ENCODE measurements at places on chromosomes 3 and 15. TPM values are rescaled to one million over a fixed set of nuclear protein-coding genes. Genes with fewer than 3 reads are reported as not detected.

MCTP2 gene
- total RNA-seq = 25.9 TPM

- DNase-seq = no peak
Measured at GRCh38 chr3:167030082-167030725, 349.9 kb downstream of the ZBBX start.

RGMA gene
- 9.7 TPM for total RNA-seq

DNA sequence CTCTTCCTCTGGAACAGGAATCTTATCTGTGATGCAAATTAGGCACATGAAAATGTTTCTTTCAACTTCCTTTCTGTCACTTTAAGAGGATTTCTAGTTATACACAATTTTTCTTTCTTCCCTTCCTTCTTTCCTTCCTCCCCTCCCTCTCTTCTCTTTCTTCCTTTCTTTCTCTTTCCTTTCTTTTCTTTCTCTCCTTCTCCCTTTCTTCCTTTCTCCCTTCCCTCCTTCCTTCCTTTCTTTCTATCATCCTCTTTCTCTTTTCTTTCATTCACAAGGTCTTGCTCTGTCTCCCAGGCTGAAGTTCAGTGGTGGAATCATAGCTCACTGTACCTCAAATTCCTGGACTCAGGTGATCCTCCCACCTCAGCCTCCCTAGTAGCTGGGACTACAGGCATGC is 18.0 kb upstream of the C2CD4B start:
- no peak for DNase-seq

DNA sequence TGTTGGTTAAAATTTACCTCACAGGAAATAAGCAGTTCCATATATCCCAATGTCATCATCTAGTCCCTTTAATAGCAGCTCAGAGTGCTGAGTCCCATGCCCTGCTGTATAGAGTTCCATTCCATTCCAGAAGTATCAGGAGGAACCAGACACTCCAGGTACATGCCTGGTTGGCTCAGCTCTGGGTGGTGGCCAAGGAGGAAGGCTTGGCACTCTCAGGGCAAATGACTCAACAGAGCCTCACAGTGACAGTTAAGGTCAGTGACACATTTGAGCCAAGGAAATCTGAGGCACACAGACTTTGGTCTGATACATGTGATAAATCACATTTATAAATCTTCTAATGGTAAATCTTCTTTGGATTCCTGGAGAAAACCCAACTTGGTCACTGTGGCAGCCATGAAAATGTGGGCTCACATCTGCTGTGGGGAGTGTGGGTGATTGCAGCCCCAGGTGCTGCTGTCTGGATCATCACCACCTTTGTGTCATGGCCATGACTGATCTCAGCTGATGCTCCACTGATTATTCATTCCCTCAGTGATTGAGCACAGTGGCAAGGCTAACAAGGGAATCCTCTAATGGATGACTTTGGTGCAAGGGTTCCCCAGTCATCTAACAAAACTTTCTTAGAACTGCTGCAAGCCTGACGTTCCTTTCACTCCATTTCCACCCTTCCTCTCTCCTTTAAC is 9.3 kb downstream of the HHLA2 start:
- peak; percentile 44 for DNase-seq

DNA sequence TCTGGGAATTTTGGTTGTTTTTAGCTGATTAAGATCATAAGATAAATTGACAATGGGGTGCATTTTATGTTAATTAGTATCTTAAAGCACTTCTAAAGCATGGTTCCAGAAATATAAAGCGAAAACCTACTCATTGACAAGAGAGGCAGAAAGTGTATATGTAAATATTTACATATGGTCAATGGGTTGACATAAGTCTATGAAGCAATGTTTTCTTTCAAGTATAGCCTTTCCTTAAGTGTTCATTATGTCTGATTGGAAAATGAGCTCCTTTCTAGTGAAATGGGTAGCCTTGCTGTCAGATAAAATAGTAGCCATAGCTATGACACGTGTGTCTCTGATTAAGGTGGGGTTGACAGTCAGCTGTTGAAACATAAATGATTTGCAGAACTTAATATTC is 365.2 kb upstream of the AGTR1 start:
- no peak for DNase-seq

DNA sequence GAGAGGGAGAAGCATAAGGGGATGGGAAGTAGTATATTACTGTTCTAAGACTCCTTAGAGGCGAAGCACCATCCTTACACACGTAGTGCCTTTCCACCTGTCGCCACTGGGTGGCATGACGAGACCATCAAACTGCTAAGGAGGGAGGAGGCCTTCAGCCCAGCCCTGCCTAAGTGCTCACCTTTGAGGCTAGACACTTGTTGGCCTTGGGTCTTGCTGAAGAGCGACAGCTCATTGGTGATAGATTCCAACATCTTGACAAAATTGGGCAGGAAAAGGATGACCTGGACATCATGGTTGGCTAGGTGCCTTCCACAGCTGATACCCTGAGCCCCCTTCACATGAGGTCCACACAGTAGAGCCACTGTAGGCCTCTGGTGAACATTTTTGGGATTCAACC is 19.6 kb downstream of the CLK3 start:
- DNase-seq = no peak

DNA sequence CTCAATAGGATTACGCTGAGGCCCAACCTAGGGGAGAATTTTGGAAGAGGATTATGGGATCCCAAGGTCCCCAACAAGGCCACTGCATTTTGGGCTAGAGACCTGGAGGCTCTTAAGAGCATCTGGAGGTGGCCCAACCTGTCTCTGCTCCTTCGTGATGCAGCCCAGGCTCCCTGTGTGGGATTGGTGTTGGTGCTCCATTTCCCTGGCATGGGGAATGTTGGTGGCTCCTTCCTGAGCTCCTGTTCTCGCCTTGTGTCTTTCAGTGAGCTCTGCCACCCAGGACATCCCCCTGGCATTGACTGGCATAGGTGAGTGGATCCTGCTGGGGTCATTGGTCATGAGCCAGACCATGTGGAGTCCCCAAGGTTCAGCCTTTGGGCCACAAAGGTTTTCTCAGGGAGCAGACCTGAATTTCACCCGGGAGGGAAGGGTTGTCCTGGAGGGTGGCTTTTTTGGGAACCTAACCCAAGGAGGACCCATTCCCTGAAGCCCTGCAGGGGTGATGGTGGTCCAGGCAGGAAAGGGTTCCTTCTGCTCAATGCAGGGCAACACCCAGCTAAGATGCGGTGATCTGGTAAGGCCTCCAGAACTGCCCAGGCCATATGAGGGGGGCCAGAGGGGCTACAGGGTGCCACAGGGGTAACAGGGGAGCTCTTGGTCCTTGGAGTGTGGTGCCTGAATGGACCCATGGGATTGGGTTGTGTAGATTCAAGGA is 202.5 kb downstream of the UBE3A start:
- no peak for DNase-seq

GRCh38 chr3:35772381-35773015 is 133.2 kb downstream of the ARPP21 start:
- no peak for DNase-seq

DNA sequence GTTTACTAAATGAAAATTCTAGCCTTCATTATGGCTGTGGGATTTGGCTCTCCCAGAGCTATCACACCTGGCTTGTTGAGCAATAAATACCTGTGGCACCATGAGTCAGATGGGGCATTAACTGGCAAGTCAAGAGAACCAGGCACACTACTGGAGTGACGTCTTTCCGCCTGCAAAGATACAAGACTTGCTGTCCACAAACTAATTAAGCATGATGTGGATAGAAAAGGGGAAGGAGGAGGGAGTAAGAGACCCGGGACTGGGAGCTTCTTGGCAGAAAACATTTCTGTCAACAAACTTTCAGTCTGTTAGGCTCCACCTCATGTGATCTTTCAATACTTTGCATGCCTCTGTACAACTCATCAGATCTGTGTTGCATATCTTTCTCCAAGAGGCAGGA is 56.5 kb downstream of the CLDN1 start:
- no peak for DNase-seq

GRCh38 chr3:22496641-22497040 is 706.5 kb upstream of the UBE2E2 start:
- no peak for DNase-seq

DNA sequence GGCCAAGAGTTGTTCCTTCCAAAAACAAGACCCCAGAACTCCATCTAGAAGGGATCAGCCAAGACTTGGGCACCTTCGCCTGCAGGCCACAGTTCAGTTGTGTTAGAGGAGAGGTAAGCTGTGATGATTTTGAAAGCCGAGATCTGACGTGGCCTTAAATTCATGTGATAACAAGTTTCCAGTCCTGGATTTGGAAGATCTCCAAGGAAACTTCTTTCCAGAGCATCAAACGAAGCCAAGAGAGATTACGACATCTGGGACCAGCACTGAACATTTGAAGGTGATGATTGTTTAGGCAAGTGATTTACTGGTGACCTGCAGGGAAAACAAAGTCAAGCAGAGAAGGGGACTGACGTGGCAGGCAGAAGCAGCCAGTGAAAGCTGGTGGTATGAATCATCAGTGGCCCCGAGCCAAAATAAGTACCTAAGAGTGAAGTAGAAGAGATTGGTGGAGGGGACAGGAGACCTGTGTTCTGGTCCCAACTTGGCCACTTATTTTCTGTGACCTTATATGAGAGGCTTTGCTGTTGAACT is 339.0 kb upstream of the PROK2 start:
- DNase-seq = peak; percentile 63

- no peak for DNase-seq
Measured at GRCh38 chr15:97470417-97470816, 490.1 kb upstream of the ARRDC4 start.

GRCh38 chr15:63086947-63087346 is 34.7 kb upstream of the LACTB start:
- DNase-seq = no peak

DNA sequence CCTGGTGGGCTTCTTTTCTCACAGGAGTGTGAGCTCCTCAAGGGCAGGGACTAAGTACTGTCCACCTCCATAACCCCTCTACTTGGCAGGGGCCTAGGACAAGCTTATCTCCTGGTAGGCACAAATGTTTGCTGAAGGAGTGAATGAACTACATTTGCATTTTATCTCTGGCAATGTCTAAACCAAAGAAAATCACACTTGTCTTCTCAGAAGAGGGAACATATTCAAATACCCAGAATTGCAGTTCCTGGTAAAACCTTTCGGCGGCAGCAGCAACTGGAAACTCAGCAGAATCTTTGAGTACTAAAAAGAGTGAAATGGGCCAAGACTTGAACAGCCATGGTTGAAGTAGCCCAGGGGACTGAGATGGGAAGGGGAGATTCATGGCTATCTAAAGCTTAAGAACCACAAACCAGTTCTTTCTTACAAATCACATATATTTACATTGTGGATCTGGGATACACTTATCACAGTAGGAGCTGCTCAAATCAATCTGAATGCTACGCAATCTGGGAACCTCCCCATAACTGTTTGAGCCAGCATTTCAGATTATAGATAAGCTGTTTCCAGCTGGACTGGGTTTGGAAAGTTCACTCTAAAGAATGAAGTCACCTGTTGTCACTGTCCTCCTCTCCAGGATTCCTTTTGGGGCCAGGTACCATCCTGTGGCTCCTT is 18.7 kb upstream of the PTPN9 start:
- DNase-seq = no peak

GRCh38 chr3:141093397-141093796 is 42.2 kb downstream of the SPSB4 start:
- DNase-seq = no peak

GRCh38 chr15:64772488-64772887 is 2.9 kb downstream of the RBPMS2 start:
- no peak for DNase-seq

DNA sequence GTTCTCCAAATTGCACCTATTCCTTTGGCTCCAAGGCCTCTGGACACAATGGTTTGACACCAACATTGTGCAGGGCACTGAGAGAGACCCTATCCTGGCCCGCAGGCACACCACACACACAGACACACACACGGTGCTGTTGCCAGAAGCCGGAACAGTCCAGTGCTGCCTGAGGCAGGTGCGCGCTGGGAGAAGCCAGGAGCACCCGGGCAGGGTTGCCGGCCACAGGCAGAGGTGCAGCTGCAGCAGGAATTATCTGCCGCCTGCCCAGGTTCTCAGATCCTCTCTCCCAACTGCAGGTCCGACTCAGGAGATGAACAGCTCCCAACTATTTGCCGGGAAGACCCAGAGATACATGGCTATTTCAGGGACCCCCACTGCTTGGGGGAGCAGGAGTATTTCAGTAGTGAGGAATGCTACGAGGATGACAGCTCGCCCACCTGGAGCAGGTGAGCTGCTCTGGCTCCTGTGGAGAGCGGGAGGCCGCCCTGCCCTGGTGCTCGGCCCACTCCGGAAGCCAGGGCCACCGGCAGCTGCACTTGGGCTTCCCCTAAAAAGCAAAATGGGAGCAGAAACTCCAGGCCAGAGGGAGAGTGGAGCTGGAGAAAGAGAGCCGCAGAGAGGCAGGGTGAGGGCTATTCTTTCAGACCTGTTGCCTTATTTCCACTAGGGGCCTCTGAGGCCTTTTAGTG is 42.9 kb downstream of the CHDH start:
- peak; percentile 61 for DNase-seq

DNA sequence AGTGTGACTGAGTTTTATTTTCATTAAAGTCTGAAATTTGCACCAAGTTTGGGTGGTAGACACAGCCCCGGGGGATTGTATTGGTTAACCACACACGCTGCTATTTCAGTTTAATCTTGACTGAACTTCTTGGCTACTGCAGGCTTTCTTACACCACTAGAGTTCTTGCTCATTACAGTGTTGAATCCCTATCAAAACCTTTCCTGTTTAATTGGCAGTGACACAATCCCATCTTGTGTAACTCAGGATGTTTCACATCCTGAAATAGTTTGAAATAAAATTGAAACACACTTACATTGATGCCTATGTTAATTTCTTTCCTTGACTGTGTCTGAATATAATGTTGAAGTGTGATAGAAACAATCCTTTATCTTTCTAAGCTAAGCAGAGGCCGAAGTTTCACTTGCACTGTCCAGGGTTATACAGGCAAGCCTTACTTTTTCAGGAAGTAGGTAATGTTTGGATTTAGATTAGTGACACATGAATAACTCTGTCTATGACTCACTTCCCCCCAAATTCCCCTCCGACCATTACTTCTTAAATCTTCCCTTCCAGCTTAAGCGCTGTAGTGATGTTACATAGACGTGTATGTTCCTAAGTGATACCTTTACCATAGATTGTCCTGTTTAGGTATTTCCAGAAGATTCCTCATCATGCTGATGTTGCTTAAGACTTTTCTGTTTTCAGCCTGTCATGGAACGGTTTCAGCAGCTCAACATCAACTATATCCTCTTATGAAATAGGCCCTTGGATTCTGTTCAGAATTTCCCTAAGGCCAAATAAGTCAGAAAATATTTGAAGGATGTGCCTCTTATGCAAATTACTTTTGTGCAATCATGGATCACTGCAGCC is 16.8 kb downstream of the ATG7 start:
- no peak for DNase-seq

SMCO1 gene
- total RNA-seq = not detected

C3orf18 gene
- total RNA-seq = 15.1 TPM

DNA sequence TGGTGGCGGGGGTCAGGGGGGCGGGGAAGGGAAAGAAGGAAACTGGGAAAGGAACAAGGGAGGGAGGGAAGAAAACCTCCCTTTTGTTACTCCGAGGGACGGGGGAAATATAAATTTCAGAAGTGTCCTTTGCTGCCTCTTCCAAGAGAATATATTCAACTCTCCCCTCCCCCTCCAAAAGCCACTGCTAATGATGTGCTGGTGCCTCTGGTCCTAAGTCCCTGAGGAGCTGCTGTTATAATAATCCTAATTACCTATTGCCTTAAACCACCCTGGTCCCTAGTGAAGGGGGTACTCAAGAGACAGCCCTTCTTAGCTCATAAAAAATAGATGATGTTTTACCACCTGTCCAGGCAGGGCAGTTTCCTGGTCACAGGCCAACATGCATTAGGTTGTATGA is 118.3 kb upstream of the TRIM42 start:
- DNase-seq = no peak

CHST2 gene
- total RNA-seq = 3.0 TPM

GRCh38 chr3:107822308-107822707 is 268.5 kb downstream of the CD47 start:
- no peak for DNase-seq

GRCh38 chr15:67179411-67179995 is 75.0 kb downstream of the AAGAB start:
- DNase-seq = no peak

Measured in breast epithelium (tissue), 4 donors.